ENCODE measurements at places on chromosomes 2 and 18.

DNA sequence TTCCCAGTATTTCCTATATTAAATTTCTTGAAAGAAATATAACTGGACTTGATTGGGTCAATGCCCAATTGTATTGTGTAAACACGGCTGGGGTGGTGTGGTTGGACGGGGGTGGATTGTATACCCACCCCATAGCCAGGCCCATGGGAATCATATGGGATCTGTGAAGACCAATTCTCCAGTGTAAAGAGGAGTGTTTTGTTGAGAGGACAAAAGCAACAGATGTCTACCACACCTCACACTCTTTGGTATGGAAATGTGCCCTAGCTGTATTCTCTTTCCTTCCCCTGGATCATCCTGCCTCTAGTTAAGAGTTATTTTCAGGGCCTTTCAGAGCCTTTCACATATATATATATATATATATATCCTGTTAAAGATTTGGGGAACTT is 57.5 kb upstream of the TGIF1 start:
- DNase-seq: no peak

- DNase-seq: no peak
Observed at GRCh38 chr2:151523850-151524249, 114.1 kb downstream of the RIF1 start.

- no peak for DNase-seq
Observed at GRCh38 chr2:217836901-217837491, 165.8 kb downstream of the TNS1 start.

DNA sequence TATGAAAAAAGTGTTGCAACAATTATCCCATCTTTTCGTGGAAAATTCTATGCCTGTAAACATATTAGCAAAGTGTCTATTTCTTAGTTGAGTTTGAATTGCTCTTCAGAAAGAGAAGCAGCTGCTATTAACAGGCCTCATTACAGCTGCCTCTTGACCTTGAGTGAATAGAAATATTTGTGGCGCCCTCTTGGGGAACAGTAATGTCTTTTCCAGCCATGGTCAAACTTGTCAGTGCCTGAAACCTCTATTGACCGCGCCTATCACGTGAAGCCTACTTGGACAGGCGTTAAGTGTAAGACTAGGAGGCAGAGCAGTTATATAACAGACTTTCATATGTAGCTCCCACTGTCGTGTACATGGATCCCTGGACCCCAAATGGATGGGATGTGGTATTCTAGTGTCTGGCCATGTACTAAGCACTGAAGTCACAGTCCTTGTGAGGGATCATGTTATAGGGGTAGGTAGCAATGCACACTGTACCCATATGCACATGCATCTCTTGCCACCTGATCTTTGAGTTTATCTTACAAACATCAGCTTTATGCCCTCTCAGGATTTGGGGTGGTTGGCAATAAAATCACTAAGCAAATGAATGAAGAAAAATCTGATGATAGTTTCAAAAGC is 245.0 kb downstream of the PTGR3 start:
- DNase-seq: no peak

DNA sequence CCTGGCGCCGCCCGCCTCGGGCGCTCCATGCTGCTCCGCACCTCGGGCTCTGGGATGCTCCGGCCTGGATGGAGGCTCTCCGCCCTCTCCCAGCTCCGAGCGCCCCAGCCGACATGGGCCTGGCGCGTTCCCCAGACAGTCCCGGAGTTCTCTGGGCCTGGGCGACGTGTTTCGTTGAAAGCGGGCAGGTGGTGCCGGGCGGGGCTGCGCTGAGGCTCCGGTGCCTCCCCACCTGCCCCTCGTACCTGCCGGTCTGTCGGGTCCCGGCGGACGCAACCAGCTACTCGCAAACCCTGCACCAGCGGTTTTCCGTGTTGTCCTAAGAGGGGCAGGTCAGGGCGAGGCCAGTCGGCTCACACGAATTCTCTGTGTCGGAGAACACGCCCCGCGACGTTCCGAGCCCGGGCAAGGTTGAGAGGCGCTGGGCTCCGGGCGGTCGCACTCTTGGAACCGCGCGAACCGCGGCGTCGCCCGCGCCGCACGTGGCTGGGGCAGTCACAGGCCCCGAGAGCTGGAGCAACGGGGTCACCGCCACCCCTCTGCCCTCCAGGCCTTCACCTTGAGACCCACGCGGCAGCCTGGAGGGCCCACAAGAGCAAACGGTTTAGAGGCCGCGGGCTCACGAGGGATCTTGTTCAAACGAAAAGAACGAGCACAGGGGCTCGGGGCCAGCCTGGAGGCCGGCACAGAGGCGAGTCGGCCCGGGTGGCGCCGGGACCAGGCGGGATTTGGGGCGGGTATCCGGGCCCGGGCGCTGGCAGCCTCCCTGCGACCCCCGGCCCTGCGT is 4.2 kb upstream of the SIX2 start:
- no peak for DNase-seq

GRCh38 chr2:2869553-2869952 is 508.1 kb downstream of the EIPR1 start:
- DNase-seq: no peak

DNA sequence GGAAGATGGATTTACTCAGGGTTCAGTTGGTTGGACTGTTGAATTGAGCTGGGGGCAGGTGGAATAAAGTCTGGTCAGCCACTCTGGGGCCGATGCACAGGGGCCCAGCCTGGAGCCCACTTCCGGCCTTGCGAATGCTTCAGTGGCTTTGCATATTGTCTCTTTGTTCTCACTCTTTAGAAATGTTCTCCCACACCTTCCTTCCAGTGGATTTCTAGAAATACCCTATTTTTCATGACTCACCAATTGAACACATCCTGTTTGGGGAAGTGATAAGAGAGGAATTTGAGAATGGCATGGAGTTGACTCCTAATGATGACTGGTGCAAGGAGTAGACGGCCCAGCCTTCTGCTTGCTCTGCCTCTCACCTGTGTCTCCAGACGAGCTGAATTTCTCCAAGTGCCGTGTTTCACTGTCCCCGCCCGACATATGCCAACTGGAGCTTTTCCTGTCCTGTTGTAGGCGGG is 28.1 kb downstream of the ASAP2 start:
- DNase-seq: no peak

GRCh38 chr2:109171444-109172334 is 42.7 kb downstream of the SH3RF3 start:
- no peak for DNase-seq

DNA sequence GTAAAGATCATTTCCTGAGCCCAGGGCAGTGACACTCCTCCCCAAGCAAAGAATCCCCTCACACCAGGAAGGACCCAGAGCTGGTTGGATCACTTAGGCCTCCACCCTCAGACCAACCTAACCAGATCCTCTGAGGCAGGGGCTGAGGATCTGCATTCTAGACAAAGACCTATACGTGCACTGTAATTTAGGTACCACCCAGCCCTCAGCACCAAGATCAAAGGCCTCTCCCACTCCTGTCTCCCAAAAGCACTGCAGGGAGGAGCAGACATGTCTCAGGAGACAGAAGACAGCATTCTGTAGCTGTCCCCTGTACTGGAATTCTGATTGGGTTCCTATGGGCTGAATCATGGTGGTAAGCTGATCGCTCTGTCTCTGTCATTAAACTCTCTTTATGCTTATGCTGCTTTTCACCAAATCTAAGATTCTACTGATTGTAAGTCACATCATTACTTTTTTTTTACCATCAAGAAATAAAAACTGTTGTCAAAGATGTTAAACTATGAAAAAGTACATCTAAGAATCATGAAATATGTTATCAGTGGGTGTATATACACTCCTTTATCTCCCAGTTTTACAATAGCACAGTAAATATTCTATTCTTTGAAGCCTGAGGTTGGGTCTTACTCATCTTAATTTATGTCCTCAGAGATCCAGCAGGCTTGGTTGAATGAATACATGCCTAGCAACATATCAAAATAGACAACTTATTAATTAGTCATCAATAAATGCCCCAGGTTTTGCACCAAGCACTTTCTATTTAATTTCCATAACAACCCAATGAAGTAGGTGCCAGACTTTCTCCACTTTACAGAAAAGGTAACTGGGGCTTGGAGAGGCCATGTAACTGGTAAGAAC is 28.3 kb downstream of the MCFD2 start:
- DNase-seq: no peak

GRCh38 chr2:204972606-204973336 is 427.5 kb downstream of the PARD3B start:
- DNase-seq: no peak

DNA sequence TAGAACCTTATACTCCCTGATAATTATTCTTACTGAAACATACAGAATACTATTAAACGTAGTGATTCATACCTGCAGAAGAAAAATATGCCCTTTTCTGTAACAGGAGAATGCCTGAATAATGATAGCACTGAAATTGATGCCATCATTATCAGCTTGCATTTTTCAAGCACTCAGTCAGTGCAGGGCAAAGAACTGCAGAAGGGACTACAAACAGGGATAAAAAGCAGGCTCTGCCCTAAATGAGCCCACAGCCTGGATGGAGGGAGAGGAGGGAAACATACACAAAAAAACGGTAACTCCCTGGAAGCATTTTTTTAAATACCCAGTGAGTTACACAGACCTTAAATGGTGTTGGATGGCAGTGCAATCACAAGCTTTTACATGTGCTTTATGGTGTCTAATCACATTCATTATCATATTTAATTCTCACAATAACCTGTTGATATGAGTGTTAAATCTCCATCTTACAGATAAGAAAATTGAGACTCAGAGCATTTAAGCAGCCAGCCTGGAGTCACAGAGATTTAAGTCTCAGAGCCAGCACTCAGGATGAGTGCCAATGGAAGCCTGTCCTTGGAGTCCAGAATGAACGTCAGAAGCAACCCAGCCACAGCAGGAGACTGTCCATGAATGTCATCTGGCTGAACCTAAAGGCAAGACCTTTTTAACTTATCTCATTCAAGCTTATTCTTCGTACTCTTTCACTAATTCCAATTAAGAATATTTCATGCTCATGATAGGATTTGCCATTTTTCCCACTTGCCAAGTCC is 139.3 kb upstream of the CTNNA2 start:
- no peak for DNase-seq

DNA sequence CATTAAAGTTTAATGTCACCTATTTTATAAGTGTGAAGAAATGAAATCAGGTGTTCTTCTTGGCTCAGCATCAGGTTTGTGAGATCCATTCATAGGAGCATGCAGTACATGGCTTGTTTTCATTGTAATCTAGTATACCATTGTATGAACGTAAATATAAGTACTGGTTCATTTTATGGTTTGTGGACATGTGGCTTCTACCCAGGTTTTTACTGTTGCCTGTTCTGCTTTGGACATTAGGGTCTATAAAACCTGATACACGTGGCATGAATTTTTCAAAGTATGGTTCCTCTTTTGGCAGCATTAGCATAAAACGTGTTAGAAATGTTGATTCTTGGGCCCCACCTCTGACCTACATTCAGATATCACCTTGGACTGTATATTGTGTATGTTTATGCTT is 175.5 kb downstream of the PRPF40A start:
- no peak for DNase-seq

DNA sequence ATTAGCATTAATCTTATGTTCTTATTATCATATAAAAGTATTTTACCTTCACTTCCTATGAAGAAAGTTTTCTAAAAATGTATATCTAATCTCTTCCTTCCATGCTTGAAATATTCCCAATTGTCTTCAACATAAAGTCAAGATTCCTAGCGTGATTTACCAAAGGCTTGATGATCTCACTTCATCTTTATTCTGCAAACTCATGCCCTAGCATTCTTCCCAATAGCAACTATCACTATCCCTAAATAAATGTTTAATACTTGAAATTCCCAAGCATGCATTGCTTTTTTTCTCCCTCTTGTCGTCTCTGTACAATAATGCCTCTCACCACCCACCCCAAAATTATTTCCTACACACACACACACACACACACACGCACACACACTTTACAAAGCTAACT is 125.8 kb downstream of the VWC2L start:
- DNase-seq: no peak

DNA sequence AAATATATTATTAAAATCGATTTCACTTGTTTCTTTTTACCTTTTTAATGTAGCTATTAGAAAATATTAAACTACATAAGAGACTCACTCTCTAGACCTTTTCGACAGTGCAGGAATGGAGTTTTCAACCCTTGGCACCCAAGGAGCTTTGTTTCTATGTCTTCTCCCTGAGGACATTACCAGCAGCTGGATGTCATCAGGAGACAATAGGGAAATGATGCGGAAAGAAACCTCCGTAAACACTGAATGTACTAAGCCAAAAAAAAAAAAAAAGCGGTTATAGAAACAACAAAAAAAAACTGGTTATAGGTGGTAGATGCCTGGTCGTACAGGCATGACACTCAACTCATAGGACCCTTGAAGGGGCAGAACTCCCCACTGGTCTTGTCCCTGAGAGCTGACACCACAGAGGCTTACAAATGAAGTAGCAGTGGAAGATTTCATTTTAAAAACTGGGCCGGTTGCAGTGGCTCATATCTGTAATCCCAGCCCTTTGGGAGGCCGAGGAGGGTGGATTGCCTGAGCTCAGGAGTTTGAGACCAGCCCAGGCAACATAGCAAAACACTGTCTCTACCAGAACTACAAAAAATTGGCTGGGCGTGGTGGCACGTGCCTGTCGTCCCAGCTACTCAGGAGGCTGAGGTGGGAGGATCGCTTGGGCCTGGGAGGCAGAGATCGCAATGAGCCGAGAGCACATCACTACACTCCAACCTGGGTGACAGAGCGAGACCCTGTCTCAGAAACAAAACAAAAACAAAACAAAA is 23.8 kb downstream of the THAP4 start:
- no peak for DNase-seq

DNA sequence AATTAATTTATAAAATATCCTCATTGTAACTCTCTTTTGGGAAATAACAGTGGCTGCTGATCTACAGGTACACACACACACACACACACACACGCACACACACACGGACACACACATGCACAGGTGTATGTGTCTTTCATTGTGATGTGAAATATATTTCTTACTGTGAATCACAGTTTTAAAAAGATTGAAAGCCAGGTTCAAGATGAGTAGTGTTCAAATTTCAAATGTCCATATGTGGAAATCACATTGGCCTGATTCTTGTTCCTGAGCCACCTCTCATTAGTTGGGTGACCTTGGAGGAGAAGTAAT is 372.4 kb downstream of the ALK start:
- no peak for DNase-seq

DNA sequence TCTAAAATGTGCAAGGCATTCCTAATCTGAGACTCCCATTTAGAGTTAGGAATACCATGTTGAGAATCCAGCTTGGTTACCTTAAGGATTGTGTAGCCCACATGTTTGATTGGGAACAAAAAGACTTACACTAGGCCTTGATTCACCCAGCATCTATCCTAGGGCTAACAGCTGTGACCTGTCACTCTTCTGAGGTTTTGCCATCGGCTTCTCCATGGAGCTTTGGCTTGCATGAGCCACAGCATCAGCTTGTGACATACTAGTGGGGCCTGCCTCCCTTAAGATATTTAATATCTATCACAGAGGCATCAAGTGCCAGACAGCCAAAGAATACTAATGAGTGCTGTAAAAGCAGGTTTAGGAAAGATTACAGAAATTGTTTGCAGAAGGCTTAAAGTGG is 241.3 kb upstream of the UBE2E3 start:
- DNase-seq: no peak

DNA sequence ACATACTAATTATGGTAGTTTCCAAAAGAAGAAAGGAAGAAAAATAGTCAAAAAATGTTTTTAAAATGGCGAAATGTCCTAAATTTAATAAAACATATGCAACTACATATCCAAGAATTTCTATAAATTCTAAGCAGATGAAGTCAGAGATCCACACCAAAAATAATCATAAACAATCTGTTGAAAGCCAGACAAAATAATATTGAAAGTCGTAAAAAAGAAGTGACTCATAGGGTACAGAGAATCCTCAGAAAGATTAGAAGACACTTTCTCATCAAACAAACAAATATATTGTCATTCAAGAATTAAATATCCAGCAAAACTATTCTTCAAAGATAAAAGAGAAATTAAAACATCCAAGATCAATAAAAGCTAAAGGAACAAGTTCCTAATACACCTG is 281.4 kb upstream of the ZNF804A start:
- DNase-seq: no peak

- DNase-seq: no peak
Observed at GRCh38 chr2:69514819-69515218, 77.6 kb upstream of the NFU1 start.
